ENCODE measurements at places on chromosomes 1 and 21.
A peak's percentile ranks its signal among the peaks of the same experiment; 100 is the strongest.

- DNase-seq: no peak
Observed at GRCh38 chr1:48073798-48074530, 76.8 kb upstream of the TRABD2B start.

GRCh38 chr21:38915546-38915945, 109.8 kb downstream of the ETS2 start:
- DNase-seq: no peak

GRCh38 chr1:160823296-160823695, 27.3 kb downstream of the LY9 start:
- no peak for DNase-seq

GRCh38 chr1:213120961-213121360, 69.9 kb downstream of the RPS6KC1 start:
- DNase-seq: no peak

- no peak for DNase-seq
Observed at GRCh38 chr1:63807046-63807445, 33.2 kb downstream of the ROR1 start.

DNA sequence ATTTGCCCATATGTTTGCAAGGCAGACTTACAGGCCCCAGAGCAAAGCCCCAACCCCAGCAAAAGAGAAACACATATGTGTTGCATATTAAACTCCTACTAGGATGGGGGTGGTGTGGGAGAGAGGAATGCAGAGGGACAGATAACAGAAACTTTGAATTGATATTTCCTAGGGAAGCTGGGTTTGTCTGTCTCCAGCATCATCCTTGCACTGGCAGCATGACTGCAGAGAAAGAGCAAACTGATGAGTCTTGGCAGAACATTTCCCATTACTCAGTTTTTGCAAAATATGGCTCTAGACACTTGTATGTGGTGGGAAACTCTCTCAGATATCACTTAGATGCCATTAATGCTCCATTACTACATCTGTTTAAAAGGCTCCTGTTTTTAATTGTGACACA, 43.8 kb upstream of the MARK1 start:
- no peak for DNase-seq

- no peak for DNase-seq
Observed at GRCh38 chr1:239735111-239735510, 348.7 kb downstream of the CHRM3 start.

DNA sequence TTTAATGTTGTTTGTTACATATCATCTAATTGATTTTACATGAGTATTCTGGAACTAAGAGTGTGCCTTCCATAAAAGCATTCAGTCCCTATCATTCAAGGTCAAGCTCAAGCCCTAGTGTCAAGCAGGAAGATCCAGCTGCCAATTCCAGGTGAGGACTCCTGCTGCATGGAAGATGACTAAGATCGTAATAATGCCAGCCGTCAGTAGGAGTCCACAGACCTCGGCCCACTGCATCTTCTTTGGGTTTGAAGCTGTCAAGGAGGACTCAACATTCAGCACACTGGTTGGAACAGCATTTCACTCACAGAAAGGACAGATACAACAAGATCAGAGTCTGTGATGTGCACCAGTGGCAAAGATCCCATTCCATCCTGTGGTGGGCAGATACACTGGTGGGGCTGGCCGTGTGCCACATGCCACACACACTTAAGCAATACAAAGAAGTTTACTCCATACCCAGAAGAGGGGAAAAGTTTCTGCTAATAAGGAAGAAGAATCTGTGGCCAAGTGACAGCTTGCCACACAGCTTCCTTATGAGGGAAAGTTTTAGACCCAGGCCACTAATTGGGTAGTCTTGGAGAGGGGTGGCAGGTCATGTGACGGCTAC, 160.4 kb downstream of the PIK3R3 start:
- no peak for DNase-seq

- DNase-seq: no peak
Observed at GRCh38 chr1:111878091-111878490, 111.4 kb downstream of the KCND3 start.

GRCh38 chr1:235708390-235708962, 58.9 kb upstream of the GNG4 start:
- no peak for DNase-seq

DNA sequence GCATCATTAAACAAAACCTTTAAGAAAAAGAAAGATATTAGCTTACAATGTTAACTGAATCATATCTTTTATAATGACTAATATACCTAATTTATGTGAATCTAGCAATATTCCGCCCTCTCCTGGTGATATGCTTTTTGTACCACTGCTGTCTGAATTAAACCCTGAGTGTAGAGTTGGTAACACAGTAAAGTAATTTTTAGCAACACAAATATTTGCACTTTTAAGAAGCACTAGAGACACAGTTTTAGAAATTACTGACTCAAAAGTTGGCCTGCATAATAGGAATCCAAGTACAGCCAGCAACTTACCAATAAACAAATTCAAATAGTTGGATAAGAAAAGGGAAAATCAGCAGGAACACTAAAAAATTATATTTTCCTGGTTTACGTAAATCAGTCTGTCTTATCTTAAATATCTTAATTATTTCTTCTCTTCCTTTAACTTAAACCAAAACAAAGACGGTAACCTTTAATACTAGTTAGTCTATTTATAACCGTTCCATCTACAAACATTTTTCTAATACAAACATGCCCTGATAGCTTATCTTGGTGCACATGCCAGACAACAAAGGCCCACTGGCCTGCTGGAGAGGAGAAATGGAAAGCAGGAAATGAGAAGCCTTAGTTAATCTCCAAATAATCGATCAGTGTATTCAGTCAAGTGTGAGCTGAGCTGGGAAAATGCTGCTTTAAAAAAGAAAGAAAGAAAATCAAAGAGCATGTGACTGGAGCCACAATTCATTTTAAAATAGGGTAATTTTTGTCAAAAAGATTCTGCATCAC, 246.0 kb downstream of the RERE start:
- DNase-seq: no peak

- DNase-seq: no peak
Observed at GRCh38 chr1:221565711-221566110, 176.2 kb downstream of the DUSP10 start.

DNA sequence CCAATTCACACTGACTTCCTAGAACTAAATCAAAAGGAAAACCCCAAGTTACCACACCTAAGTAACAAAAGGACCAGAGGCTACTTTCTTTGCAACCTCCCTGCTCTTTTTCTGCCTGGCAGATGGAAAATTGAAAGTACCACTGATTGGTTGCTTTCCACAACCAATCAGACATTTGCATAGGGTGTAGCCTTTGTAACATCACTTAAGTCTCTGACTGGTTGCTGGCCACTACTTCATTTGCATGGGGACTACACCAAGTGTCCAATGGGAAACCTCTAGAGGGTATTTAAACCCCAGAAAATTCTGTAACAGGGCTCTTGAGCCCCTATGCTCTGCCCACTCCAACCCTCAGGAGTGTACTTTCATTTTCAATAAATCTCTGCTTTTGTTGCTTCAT, 365.0 kb downstream of the LTN1 start:
- no peak for DNase-seq

DNA sequence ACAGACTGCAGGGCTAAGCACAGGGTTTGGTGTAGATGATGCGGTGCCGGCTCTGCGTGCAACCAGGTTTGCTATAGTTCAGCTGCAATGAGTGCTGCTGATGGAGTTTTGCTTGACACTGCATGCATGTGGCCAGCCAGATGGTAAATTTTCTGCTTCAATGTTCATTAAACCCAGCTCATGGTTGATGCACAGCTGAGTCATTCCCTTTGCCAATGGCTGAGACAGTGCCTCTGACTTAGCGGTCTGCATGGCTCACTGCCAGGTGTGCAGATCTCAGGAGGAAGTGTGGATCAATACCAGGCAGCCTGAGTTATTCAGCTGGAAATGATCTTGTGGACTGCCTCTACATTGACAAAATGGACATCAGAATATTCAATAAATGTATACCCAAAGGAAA, 172.7 kb upstream of the ZP4 start:
- DNase-seq: no peak

DNA sequence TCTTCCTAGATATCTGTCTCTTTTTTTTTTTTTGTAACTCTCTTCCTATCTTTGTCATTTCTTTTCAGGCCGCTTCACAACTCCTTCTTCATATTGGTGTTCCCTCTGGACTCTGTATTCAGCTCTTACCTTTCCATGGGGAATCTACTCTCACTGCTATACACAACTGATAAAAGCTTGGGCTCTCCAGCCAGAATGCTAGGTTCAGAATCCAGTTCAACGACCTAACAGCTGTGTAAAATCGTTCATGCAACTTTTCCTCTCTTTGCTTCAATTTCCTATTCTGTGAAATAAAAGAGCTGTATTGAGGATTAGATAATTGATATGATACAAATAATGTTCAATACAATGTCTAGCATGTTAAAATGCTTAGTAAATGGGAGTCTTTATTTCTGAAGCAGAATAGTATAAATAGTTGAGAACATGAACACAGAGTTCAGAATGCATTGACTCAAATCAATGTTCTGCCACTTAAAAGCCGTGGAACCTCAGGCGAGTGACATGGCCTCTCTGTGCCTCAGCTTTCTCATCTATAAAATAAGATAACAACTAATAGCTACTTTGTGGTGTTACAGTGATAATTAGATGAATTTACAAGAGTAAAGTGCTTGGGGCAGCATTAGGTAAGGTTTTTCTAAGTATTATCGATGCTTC, 88.5 kb downstream of the DENND1B start:
- DNase-seq: no peak

GRCh38 chr1:45584351-45585109, 689 bp downstream of the NASP start:
- DNase-seq: peak; percentile 79

DNA sequence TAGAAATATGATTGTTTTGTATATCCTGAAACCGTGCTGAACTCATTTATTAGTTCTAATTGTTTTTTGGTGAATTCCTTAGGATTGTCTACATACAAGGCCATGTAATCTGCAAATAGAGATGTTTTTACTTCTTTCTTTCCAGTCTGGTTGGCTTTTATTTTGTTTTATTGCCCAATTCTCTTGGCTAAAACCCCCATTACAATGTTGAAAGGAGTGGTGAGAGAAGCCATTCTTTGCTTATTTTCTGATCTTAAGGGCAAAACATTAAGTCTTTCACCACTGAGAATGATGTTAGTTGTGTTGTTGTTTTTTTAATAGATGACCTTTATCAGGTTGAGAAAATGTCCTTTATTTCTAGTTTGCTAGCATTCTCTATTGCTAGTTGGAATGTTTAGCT, 157.3 kb downstream of the NTMT2 start:
- no peak for DNase-seq

GRCh38 chr1:69088571-69088970, 479.2 kb upstream of the LRRC7 start:
- no peak for DNase-seq

GRCh38 chr21:17794518-17795145, 24.5 kb downstream of the C21orf91 start:
- DNase-seq: no peak

DNA sequence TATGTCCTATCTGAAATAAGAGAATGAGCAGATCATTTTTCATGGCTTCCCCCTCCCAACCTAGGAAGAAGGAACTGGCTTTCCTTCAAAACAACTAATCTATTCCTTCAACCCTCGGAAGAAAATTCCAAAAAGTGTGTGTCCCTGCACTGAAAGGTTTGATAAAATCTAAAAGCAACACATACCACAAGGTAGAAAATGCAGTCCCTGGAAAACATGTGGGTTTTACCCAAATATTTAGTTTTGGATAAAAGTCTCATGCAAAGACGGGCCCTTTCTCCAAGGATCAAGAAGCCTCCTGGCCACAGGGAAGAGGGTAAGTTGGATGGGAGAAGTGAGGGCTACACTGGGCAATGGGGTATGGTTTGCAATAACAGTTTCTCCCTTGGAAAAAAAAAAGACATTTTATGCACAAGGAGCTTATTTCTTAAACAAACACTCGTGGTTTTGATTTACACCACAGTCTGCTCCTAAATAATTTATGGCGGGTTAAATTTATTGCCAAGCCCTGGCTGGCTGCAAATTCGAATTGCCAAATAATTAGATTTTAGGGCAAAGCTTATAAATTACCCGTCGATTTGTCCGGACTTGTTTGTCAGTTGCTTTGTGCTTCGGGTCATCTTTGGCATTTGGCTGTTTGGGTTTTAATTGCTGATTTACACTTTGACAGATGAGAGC, 28.9 kb downstream of the ERI3 start:
- no peak for DNase-seq

Data from activated T-helper 1 cell treated with Interleukin-2 at 50 U/mL for 16 hours (primary cell).